Activated CD4-positive, alpha-beta T cell treated with anti-CD3 and anti-CD28 coated beads, Interleukin-2, Interleukin-4, amounts not matched to agents 100 ng/mL and 50 ng/mL, durations not matched to agents 16 hours and 8 hours (primary cell): ENCODE measurements at places on chromosomes 7 and 10.

- DNase-seq = no peak
Observed at GRCh38 chr7:95598511-95598910, 2.2 kb upstream of the PDK4 start.

GRCh38 chr10:14660831-14661230 is 113.9 kb downstream of the FAM107B start:
- no peak for DNase-seq

GRCh38 chr10:102714621-102715455 is at the start of gene SFXN2:
TSS of gene SFXN2 (plus strand) at chr10:102714636. CDS start at chr10:102726637, 12,001 bp downstream.
- peak; percentile 60 for DNase-seq

DNA sequence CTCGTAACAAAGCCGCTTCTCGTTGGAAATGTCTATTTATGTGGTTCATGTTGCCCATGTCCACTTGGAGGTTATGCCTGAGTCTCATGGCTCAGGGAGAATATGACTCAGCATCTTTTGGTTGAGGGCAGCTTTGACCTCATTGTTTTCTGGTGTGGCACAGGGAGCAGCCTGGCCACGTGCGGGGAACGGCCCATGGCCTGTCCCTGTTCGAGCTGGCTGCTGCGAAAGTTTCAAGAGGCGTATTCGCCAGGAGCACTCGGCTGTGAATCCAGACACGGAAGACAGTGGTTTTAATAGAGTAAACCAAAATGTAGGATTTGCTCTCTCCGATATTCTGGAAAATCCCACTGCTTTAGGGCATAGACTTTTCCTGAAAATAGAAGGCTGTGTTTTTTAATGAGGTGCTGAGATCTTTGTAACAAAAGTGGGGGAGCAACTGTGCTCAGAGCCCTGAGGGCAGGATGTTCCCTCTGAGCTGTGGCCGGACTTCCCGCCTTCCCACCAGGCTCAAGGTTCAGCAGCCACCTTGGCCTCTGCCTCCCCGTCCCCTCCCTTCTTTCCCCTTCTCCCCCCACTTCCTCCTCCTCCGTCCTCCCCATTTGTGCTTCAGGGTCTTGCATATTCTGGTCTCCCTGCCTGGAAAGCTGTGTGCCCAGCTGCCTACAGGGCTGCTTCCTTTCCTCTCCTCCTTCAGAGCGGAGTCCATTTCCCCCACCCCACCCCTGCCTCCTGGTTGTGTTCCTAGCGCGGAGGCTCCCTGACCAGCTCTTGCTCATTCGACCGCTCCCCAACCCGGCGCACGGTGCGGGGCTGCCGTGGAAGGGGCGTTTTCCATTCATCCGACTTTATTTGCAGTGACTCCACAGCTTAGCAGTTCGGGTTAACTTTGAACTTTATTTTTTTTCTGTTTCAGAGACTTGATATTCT is 642.0 kb downstream of the SDK1 start:
- DNase-seq = no peak

DNA sequence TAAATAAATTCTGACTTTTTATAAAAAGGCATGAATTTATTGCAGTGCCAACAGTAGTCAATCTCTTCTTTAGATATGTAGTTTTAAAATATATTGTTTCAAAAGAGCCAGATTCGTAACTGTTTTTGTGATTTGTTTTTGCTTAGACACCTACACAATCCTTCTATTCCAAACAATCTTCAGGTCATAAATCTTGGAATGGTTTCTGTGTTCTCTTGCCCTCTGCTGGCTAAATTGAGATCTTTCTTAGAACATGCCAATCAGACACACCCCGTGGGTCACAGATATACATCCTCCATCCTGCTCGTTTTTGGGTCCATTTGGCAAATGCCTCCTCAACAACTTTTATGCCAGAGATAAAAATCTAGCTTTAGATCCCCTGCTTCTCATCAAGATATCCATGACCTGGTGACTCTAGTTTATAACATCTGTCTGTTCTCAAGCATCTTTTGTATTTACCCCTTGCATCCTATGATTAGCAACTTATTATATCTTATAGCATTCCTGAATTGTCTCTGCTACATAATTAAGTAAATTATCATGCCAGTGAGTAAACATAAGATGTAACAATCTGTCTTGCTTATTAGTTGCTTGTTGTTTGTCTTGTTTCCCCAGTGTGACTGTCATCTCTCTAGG is 35.3 kb upstream of the IFRD1 start:
- DNase-seq = peak; percentile 18

DNA sequence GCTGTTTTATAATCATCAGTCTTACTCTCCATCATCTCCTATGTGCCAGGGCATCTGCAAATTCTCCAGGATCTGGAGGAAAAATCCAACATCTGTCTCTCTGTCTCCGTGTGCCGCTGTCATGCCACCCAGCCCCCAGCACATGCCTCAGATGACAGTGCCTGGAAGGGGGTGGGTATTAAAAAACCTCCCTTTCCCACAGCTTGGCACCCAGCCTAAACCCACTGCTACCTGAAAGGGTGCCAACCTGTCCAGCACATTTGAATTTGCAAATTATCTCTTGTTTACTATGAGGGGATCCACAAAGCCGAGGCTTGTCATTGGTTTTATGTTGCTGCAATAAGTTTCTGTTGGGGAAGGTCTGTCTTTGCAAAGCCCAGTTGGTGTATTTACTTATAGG is 73.1 kb downstream of the EMX2 start:
- DNase-seq = no peak

DNA sequence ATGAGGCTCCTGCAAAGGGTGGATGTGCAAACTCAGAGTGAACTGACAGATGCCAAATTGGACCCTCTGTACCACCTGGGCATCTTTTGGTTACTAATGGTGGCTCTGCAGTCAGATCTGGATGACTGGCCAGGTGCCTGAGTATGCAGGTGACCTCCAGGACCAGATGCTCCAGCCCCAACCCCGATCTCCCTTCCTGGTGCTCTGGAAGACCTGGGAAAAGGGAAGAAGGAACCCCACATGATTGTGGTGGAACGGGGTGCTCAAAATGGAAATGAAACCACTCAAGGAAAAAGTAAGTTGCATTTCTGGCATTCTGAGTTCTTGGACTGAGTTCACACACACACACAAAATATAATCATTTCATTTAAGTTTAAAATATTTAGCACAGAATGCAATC is 9.8 kb upstream of the AEBP1 start:
- no peak for DNase-seq

GRCh38 chr7:30062587-30062986 is 34.4 kb downstream of the PLEKHA8 start:
- peak; percentile 7 for DNase-seq

- no peak for DNase-seq
Observed at GRCh38 chr10:61847640-61848039, 53.9 kb upstream of the ARID5B start.

GRCh38 chr10:53440601-53441000 is 668.0 kb upstream of the MBL2 start:
- DNase-seq = no peak

DNA sequence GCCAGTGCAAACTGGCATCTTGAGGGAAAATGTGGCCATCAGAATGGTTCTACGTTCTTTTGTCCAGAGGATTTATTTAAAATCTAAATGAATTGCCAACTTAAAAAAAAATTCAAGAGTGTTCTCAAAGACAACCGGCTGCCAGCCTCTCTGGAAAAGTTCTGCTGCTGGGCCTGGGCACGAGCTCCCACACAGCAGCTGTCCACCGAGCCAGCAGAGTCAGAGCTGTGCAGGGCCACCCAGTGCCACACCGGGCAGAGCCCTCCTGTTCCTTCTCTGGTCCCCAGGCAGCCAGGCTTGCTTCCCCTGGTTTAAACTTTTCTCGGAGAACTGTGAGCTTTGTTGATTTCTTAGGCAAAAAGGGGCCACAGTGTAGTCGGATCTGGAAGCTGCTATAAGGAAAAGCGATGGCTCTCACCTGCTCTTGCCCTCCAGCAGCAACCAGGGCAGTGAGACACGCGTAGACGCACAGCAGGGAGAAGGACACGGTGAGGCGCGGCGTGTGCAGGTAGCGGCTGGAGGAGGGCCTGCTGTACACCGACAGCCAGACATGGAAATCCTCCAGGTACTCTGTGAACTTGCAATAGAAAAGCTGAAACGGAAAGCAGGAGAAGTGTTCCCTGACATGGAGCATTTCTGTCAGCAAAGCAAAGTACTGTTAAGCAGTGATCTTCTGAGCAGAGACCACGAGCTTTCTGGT is 111.6 kb downstream of the PKD1L1 start:
- DNase-seq = no peak

DNA sequence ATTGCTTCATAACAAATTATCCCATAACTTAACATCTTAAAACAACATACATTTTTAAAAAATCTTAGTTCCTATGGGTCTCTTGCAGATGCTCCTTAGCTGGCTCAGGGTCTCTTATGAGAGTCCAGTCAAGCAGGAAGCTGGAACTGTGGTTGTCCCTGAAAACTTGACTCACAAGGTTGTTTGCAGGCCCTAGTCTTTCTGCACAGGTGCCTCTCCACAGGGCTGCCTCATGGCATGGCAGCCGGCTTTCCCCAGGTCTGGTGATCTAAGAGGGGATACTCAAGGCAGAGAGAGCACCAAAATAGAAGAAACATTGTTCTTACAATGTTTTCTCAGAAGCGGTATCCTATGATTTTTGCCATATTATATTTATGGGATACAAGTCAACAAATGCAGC is 127.1 kb downstream of the CDK14 start:
- DNase-seq = no peak

- no peak for DNase-seq
Observed at GRCh38 chr10:87826653-87827052, 8.6 kb upstream of the ATAD1 start.

DNA sequence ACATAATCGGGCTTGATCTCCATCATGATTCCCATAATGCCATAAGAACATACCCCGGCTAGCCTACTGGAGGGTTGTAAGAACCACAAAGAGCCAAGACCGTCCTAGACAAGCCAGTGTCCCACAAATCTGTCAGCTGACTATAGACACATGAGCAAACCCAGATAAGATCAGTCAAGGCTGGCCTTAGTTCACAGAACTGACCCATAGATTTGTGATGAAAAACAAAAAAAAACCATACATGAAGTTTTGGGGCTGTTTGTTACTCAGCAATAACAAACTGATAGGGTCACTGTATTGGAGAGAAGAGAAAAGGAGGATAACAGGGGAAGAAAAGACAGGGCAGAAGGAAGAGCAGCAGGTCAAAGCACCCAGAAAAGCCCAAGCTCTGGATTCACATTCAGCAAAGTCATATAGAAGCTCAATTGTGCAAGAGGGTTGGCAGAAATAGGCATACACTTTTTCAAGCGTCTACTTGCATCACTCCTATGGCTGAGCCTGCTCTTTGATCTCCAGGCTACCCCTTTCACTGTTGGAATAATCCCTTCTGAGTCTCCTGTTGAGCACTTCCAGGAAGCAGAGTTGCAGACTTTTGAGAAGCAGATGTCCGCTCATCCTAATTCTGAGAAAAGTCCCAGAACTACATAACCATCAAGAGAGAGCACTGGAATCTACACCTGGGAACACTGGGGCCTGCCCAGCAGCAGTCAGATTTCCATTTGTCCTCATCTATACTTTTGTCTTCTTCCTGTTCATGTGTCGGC is 122.0 kb upstream of the HABP2 start:
- no peak for DNase-seq

DNA sequence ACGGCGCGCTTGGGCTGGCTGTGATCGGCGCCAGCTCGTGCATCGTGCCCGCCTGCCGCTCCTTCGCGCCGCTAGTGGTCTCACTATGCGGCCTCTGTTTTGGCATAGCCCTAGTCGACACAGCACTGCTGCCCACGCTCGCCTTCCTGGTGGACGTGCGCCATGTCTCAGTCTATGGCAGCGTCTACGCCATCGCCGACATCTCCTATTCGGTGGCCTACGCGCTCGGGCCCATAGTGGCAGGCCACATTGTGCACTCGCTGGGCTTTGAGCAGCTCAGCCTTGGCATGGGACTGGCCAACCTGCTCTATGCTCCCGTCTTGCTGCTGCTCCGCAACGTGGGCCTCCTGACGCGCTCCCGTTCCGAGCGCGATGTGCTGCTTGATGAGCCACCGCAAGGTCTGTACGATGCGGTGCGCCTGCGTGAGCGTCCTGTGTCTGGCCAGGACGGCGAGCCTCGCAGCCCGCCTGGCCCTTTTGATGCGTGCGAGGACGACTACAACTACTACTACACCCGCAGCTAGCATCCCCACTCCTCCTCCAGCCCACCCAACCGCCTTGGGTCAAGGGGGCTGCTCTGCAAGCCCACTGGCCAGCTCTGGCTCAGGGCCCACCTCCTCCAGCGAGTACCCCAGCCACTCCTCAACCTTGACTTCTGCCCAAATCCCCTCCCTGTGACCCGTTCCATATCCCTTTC is 1.9 kb downstream of the SLC18A3 start:
- DNase-seq = no peak

DNA sequence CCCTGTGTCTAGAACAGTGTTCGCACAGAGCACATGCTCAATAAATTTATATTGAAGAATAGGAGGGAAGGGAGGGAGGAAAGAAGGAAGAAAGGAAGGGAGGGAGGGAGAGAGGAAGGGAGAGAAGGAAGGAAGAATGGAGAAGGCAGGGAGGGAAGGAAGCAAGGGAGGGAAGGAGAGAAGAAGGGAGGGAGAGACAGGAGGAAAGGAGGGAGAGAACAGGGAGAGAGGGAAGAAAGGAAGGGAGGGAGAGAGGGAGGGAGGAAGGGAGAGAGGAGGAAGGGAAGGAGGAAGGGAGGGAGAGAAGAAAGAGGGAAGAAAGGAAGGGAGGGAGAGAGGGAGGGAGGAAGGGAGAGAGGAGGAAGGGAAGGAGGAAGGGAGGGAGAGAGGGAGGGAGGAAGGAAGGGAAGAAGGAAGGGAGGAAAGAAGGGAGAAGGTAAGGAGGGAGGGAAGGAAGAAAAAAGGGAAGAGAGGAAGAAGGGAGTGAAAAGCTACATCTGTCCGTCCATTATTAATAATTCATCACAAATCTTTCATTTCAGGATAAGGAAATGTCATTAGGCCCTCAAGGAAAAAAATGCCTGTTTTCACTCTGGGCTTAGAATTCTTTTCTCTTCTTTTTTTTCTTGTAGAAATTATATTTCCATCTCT is 79.7 kb downstream of the GRK5 start:
- no peak for DNase-seq

DNA sequence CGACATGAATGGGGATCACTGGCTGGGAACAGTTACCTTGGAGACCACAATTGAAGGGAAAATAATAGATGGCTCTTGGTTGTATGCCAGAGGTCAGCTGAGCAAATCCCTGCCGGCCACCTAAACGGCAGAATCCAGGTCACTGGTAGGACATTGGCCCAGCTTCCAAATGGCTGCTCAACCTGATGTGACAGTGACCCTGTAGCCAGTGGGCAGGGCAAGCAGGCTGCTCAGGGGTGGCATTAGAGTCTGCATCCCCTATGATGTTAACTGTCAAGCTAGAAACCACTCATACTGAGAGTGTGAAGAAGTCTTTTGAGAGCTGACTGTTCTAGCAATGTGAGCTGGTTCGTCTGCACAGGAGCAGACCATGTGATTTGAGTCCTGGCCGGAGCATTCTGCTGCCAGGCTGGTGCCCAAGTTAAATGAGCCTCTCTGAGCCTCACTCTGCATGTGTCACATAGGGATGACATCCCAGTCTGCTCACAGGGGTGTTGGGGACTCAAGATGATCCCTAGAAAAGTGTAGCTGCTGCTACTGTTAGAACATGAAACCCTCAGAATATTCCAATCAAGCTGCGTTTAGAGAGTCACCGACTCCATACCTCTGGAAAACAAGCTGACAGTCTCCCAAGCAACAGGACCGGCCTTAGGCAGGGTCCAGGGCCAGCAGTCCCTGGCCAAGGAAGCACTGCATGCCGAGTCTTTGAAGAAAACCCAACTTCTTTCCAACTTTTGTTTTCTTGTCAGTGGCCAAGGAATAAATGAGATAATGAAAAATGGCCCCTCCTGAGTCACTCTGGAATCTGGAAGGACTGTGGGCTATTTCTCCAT is 69.7 kb downstream of the VWA2 start:
- peak; percentile 2 for DNase-seq

GRCh38 chr7:36657036-36657660 is 67.1 kb downstream of the AOAH start:
- no peak for DNase-seq
